ENCODE measurements at places on chromosomes 5 and 9.

- DNase-seq = no peak
Observed at GRCh38 chr9:32289756-32290155, 94.7 kb upstream of the ACO1 start.

DNA sequence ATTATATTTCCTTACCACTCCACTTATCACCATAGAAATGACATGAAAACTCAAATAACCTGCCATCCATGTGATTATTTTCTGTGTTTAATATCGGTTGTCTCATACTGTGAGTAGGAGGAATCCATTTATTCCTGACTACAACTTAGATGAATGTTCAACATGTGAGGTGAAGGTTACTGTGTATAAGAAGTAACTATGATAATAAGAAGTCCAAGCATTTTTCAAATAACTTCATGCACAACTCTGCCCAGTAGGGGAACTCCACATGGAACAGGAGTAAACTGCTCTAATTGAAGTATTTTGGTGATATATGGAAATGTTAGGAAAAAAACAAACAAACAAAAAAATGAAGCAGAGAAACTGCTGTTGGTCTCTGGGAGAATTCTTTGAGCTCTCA lies 447.5 kb upstream of the GRIN3A start:
- no peak for DNase-seq

GRCh38 chr5:143588933-143589662 lies 185.6 kb upstream of the NR3C1 start:
- no peak for DNase-seq

DNA sequence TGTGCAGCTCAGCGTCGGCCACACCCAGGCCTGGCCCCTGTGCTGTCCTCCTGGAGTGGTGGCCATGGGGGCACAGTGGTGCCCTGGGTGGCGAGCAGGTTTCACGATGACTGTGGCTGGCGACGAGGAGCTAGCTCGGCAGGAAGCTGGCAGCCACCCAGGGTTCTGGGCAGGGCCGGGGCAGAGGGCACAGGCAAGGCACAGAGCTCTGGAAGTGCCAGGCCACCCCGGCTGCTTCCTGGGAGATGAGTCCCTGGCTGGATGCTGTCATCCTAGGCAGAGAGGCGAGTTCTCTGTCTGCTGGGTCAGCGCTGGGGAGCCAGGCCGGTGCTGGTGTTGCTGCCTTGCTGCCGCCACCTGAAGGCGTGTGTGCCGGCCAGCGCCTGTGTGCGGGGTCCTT lies 51.7 kb downstream of the RXRA start:
- peak; percentile 54 for DNase-seq

- DNase-seq = no peak
Observed at GRCh38 chr5:133739181-133739780, 126.9 kb upstream of the FSTL4 start.

DNA sequence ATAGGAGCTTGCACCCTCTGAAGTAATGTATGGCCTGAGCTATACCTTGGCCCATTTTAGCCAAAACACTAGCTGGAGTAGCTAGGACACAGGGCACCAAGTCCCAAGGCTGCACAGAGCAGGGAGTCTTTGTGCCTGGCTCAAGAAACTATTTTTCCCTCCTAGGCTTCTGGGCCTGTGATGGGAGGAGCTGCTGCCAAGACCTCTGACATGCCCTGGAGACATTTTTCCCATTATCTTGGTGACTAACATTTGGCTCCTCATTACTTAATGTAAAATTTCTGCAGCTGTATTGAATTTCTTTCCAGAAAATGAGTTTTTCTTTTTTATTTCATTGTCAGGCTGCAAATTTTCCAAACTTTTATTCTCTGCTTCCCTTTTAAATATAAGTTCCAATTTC lies 1099.2 kb downstream of the CDH18 start:
- DNase-seq = no peak

- no peak for DNase-seq
Observed at GRCh38 chr9:109017493-109017892, 4.2 kb upstream of the CTNNAL1 start.

DNA sequence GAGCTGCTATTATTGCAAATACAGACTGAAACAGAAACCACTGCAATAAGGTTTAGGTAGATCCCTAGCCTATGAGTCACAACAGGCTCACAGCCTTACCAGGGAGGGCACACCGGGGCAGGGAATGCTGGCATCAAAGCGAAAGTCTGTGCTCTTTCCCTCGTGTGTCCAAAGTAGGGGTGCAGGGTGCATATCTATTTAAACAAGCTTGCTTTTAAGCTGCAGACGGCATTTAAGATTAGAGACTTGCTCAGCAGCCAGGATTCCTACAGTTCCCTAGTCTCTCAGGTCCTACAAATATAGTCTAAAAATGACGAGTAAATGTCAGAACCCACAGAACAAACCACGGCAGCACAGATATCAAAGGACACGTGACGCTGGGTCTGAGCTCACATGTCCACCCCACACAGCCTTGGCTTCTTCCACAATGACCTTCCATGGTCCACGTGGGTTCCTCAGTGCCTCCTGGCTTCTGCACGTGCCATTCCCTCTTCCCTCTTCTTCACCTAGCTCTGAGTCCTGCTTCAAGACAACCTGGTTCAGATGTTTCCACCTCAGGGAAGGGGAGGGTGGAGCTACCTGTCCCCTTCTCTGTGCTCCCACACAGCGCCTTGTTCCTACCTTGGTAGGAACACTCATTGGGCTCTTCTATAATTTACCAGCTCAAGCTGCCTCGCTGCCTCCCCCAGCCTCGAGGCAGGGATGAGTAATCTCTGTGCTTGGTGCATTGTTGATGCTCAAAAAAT lies 193.2 kb downstream of the MAPKAP1 start:
- peak; percentile 60 for DNase-seq

DNA sequence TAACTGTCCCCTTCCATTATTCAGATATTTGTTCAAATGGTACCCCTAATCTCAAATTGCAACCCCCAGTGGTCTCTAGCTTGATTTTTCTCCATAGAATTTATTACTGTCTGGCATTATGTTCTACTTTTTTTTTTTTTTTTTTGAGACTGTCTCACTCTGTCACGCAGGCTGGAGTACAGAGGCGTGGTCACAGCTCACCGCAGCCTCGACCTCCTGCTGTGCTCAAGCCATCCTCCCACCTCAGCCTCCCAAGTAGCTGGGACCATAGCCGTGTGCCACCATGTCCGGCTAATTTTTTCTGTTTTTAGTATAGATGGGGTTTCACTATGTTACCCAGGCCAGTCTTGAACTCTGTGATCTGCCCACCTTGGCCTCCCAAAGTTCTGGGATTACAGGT lies 2.0 kb upstream of the REEP5 start:
- no peak for DNase-seq

DNA sequence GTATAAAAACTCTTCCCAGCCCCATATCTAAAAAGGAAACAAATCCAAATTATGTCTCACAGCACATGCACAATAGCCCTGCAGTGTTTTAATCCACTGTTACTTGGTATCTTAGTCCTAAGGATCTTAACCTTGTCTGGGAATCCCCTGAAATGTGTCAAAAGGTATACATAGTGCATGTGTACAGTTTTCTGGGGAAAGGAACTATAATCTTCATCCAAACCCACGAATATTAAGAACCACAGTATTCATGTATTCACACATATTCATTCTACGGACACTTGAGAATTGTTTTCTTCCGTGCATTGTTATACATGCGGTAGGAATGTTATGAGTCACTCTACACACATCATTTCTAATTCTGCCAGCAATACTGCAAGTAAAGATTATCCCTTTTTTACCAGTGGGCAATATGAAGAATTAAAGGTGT lies 47.8 kb upstream of the SNX2 start:
- DNase-seq = peak; percentile 77

DNA sequence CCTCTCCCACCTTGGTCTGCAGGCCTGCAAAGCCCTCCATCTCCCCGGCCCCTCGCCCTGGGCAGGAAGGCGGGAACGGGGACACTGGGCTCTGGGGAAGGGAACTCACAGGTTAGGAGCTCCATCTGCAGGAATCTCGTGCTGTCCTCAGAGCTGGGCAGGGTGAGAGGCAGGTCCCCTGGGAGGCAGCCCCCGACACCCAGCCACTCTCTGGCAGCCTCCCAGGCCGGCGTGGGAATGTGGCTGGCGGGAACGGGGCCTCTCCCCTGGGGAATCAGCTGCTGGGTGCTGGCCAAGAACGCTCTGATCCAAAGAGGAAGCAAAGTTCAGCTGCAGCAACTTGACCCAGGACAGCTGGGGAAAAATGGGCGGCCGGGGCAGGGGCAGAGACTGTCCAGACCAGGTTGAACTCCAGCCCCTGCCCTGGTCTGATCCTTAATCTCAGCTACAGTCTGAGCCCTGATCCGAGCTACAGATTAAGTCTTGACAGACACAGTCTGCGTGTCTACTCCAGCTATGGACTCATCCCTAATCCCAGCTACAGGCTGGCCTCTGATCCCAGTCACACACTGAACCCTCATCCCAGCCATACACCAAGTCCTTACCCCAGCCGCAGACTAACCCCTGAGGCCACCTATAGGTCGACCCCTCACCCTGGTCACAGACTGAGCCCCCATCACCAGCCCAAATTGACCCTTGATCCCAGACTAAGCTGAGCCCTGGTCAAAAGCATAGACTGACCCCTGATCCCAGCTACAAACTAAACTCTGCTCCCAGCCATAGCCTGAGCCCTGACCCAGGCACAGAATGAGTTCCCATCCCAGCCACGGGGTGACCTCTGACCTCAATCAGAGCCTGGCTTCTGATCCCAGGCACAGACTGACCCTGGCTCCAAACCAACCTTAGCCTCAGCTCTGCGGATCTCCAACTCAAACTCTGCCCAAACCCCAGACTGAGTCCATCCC lies 37.3 kb upstream of the EGFL7 start:
- DNase-seq = peak; percentile 67

DNA sequence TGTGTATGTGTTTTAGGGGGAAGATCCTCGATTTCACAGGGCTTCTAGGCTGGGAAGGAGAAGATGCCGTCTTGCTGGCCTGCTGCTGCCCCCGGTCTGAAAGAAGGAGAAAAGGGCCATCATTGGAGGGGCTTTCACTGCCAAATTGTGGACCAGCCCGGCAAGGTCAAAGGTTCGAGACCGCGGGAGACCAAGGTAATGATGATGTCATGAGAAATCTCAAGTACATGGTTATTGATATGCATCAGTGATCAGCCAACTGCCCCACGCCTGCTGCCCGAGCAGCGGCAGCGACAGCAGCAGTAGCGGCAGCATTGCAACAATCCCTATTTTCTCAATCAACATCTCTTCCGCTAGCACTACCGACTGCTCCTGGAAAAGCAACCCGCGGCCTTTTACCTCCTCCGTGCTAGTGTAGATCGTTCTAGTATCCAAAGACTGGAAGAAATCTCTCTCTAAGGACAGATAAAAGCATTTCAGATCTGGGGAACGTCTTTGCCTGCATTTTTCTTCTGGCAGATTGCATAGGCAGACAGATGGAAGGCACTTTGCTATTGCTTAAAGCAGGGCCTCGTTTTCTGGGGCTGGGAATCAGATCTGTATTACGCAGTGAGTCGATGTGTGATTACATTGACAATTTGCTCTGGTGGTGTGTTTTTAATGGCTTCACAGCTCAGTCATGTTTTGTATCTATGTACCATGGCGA lies 215.3 kb downstream of the MEF2C start:
- DNase-seq = no peak

GRCh38 chr5:178545941-178546674 lies 44.1 kb downstream of the COL23A1 start:
- DNase-seq = no peak

- DNase-seq = no peak
Observed at GRCh38 chr9:137547687-137548543, 2.3 kb downstream of the PNPLA7 start.

DNA sequence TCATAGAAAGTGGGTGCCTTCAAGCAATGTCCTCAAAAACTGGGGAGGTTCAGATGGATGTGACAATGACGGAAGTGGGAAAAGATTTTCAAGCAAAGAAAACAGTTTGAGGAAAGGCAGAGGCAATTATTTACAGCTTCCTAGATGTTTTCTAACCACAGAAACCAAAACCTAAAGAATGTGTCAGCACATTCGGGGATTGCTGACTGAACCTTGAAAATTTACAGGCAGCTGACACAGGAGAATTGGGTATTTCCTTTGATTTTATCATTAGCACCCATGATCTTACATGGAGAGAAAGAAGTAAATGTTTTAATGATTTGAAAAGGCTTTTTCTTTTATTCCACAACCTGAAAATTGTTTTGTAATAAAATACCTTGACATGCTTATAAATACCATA lies 369.0 kb downstream of the ACTL7B start:
- DNase-seq = peak; percentile 35

- DNase-seq = no peak
Observed at GRCh38 chr5:133353741-133354140, 258.6 kb downstream of the FSTL4 start.

- DNase-seq = peak; percentile 64
Observed at GRCh38 chr9:124030969-124031451, 19.4 kb downstream of the LHX2 start.

DNA sequence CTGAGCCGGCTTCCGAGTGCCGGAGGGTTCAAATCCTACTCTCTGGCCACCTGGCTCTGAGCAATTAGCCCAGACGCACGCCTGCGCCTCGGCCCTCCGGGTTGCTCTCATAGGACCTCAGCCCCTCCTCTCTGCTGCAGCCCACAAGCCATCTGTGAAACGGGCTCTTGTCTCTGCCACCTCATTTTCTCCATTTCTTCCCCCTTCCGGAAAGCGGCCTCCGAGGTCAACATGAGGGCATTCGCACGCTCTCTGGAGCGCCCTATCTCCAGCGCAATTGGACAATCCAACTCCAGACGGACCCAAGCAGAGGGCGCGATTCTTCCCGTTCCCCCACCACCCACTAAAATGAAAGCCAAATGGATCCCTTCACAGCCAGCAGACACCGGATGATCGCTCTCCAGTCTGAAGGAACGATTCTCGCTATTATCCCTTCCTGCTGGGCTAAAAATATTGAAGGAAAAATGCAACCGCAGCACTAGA lies 41.5 kb downstream of the VAV2 start:
- peak; percentile 66 for DNase-seq

GRCh38 chr9:131735238-131736128 lies 4.4 kb downstream of the RAPGEF1 start:
- no peak for DNase-seq

DNA sequence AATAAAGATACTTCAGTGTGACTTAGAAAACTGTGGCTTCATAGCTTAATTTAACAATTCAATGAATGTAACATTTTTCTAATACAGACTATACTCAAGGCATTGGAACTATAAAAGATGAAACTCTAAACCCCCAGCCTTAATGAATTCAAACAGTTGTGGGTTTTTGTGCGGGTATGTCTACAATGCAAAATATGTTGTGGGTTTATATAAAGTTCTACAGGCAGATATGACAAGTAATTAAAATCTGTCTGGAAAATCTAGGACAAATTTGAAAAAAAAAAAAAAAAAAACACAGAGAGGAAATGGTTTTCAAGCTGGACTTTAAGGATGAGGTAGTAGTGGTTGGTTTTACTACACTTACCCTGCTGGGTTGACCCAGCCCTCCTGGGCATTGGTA lies 467.5 kb upstream of the TLE4 start:
- DNase-seq = no peak

DNA sequence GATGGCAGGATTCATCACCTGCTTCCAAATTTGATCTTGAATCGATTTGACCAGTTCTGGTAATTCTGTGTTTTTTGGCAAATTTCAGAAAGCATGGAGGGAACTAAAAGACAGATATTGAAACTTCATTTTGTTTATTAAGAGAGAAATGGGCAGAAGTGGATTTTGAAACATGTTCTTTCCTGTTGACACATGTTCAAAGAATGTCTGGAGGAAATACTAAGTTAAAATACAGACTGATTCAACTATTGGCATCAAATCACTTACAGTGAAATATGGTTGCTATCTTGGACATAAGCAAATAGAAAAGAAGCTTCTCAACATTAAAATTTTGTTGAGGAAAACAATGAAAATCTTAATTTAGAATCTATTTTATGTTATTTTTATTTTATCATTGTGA lies 19.3 kb upstream of the GZMK start:
- DNase-seq = peak; percentile 26

- DNase-seq = no peak
Observed at GRCh38 chr5:113846941-113847340, 333.4 kb downstream of the YTHDC2 start.

Measured in AG08395 (cell line).